ENCODE measurements at places on chromosomes 11 and 22.
A peak's percentile ranks its signal among the peaks of the same experiment; 100 is the strongest.

DNA sequence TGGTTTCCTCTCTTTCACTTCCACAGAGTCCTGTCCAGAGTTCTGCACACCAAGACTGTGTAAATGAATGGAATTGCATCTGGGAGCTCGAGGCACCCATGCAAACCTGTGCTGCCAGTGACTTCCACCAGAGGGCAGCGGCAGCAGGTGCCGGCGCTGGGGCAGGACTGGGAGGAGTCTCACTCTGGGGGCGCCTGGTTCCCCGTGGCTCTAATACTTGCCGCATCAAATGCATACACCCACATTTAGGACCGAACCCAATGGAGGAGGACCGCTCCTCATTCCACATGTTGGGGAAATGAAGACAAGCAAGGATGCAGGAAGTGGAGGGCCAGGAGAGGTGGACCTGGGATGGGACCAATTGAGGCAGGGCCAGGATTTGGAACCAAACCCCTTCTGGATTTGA lies 1.1 kb upstream of the CD6 start:
- peak; percentile 77 for ATAC-seq

GRCh38 chr22:29769723-29770321 lies 2.7 kb downstream of the UQCR10 start:
- ATAC-seq: no peak

- ATAC-seq: no peak
Observed at GRCh38 chr11:38835966-38836365, 2237.9 kb upstream of the RAG2 start.

GRCh38 chr11:130213143-130213978 lies 53.8 kb downstream of the ST14 start:
- ATAC-seq: peak; percentile 67

DNA sequence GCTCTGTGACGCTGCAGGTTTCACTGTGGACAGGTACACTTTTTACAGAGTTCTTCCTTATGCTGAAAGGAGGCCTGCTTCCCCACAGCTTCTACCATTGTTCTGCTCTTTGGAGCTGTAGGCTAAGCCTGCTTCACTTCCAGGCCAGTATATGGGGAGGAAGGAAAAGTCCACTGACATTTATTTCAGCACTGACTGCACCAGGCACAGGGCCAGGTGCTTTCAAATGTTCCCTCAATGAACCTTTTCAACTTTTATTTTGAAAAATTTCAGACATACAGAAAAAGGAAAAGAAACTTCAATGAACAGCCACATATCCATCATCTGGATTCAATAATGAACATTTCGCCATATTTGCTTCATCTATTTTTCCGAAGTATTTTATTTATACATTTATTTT lies 22.0 kb downstream of the POU2F3 start:
- ATAC-seq: no peak

GRCh38 chr22:37918580-37919270 lies 12.6 kb downstream of the MICALL1 start:
- ATAC-seq: peak; percentile 4

DNA sequence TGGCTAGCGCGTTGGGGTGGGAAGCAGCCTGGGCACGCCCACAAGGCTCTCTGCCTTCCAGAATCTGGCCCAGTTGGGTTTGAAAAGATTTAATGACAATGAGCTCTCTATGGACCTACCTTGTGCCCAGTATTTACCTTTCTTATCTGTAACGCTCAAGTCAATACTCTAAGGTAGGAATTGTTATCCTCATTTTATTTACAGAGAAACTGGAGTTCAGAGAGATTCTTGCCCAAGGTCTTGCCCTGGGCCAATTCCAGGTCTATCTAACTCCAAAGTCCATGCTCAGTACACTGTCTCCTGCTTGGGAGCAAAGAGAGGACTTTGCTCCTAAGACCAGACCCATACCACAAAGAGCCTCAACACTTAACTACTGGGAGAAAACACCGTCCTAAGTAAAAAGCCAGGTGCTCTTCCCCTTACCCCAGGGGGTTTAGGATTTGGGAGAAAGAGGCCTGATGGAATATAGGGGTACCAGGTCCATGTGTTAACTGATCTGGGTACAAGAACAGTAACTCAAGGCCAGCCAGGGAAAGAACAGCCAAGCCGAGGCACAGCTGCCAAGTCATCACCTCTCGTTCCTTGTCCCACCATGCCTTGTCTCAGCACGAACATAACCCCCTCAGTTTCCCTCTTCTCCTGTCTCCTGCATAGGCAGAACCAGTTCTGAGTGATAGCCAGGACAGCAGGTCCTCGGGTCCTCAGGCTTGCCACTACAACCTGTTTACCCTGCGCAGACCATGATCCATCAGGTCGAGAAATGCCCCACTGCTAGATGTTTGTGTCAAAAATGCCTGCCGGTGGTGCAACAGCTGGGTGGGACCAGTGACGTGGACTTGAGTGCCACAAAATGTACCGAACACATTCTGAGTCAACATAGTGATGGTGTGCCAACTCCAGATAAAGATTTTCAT lies 14.6 kb downstream of the APOA4 start:
- peak; percentile 18 for ATAC-seq

DNA sequence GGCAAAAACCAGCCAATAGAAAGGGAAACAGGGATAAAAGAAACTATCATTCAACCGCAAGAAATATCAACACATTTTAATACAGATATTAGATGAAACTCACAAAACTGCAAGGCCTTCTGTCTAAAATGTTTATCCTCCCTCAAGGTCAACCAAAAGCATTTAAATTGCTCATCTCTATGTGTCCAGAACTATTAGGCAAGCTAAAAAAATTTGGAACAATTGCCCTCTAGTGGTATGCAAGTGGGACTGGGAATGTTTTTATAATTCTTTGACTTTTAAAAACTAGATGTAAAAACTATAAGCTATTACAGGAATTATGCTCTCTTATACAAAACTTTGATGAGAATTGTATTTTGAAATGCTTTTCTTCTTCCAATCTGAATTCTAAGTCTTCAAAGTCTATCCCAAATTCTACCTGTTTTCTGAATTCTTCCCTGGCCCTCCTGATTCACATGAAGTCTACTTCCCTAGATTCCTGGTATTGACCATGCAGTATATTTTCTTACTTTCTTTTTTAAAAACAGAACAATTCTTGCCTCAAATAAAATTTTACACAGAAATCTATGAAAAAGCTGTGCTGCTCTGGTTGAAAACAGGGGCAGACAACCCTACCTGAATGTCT lies 4.9 kb downstream of the CWC15 start:
- no peak for ATAC-seq

DNA sequence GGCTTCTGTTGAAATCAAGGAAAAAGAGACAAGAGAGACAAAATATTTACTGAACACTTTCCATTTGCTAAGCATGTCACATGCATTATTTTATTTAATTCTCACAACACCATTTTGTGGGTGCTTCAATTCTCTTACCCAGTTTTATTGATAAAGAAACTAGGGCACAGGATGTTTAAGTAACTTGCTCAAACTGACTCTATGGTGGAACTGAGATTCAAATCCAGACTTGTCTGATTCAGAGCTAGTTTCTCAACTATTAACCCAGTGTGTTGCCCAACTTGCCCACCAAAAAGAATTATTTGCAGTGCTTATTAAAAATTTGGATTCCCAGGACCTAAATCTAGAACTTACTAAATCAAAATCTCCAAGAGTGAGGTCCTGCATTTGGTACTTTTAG lies 21.5 kb upstream of the MSANTD4 start:
- ATAC-seq: no peak

GRCh38 chr11:83147895-83148294 lies 9.0 kb upstream of the PCF11 start:
- ATAC-seq: no peak

GRCh38 chr11:288478-289397 lies at the start of gene PGGHG:
PGGHG (plus strand) TSS chr11:289126; CDS start chr11:289817, 691 bp downstream.
- peak; percentile 54 for ATAC-seq

GRCh38 chr11:46039990-46040389 lies 81.3 kb downstream of the PHF21A start:
- ATAC-seq: no peak

DNA sequence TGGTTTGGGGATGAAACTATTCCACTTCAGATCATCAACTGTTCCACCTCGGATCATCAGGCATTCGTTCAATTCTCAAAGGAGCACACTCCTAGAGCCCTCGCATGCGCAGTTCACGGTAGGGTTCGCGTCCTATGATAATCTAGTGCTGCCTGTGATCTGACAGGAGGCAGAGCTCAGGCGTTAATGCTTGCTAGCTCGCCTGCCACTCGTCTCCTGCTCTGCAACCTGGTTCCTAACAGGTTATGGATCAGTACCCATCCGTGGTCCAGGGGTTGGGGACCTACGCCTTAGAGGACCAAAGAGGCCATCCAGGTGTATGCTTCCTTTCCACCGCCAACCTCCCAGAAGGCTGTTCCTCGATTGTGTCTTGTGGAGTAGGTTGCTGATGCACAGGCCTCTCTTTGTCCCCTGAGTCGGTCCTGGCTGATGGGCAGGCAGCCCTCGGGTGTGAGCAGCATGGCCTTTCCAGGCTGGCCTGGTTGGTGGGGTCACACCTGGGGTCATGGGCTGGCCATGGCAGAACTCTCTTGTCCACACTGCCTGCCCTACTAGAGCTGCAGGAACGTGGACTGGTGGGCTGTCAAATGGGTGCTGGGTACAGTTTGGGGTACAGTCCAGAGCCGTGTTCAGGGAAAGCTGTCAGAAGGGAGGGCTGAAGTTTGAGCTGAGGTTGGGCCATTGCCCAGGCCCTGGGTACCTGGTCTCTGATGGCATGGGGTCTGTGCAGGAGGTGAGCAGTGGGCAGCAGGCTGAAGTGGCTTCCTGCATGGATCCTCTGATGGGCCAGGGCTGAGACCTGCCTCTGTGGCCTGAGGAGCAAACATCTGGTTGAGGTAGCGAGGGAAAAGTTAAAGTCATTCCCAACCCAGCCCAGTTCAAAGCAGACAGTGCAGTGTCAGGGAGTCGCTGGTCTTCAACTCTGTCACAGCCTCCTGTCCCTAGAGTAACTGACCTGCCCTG lies 11.1 kb downstream of the PRDM11 start:
- ATAC-seq: no peak

- no peak for ATAC-seq
Observed at GRCh38 chr11:126336671-126337101, 18.8 kb upstream of the ST3GAL4 start.

DNA sequence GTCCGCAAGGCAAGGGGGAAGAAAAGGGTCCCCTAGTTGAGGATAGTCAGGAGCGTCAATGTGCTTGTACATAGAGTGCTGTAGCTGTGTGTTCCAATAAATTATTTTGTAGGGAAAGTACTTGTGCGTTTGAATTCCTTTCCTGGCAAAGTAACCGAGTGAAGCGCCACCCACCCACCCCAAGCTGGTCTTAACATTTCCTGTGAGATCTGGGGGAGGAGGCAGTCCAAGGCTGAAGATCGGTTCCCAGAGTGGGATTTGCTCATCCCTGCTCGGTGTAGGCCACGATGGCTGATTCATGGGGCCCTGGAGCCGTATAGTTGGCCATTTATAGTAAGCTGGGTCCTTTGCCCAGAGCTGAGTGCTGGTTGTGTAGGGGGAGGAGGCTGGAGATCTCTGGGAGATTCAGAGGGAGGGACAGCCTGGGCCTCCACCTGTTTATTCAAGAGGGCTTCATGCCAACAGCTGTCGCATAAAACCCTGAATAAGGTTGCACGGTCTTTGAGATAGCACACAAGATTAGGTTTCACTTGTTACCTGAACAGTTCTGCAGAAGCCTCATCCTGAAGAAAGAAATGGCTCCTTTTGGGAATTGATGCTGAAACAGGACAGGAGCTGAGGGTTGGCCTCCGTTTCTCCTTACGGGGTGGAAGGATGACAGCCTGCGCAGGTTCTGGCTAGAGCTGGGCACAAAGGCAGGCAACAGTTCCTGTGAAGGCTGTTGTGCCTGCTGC lies 2.4 kb downstream of the ATF4 start:
- ATAC-seq: no peak

DNA sequence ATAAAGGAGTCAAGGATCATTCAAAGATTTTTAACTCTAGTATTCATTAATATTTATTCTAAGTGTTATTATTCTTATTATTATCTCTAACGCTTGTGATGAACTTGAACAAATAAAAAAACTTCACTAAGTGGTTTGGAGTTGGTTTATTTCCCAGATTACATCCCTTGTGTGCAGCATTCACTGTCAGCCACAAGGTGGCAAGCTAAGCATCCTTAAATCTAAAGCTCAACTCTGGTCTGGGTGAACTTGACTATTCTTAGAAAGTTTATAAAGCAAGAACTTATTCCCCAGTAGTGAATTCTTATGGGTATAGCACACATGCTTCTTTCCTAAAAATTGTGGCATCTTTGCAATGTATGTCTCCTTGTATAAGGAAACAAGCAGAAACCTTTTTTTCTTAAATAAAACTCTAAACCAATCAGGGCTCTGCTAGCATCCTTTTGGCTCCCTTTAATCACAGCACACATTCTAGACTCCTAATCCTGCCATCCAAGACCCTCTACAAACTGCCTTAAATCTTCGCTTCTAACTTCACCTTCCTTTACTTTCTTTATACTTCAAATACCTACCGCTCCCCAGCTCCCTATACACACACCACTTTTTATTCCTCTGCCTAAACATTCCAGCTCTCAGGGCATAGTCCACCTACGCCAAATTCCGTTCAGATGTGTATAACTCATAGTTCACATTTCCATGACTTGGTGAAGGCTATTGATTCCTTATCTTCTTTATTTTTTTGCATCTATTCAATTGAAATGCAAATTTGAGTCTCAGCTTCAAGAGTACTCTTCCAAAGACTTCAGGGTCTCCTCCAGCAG lies 1068.8 kb downstream of the DLG2 start:
- peak; percentile 57 for ATAC-seq

DNA sequence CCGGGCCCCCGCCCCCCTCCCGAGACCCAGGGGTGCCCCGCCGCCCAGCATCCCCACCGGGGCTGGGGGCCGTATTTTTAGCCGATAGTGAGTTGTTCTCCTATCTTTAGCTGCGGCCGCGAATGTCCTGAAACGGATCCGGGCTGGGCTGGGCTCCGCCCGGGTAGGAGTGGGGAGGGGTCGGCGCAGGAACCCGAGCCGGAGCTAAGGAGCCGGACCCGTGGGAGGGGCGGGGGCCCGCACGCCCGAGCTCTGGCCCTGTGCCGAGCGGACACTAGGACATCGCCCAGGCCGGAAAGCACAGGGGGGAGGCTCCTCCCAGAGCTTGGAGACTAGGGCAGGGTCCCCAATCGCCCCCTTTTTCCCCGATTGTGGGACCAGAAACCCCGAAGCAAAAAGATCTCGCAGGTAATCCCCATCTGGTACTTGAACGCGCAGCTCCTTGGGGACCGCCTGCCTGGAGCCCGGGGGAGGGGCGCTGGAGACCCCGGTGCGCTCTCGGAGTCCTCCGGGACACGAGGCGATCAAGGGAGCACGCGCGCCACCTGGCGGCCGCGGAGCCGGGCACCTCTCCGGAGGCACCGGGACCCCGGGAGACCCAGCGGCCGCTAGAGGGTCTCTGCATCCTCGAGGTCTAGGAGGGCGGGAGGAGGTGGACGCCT lies 669 bp downstream of the CDC42EP2 start:
- ATAC-seq: peak; percentile 48

Data from esophagus mucosa (tissue), 1 donor.